ENCODE measurements at places on chromosomes 3 and 15. TPM values are rescaled to one million over a fixed set of nuclear protein-coding genes. Genes with fewer than 3 reads are reported as not detected.

Gene EPHB1
- total RNA-seq, result 1.1 TPM

Gene BLM
- total RNA-seq, result 52.3 TPM

Gene TEX9
- total RNA-seq, result not detected

Gene GALNT15
- not detected for total RNA-seq
